GM04503 (cell line): ENCODE measurements at places on chromosomes 12 and 14.

DNA sequence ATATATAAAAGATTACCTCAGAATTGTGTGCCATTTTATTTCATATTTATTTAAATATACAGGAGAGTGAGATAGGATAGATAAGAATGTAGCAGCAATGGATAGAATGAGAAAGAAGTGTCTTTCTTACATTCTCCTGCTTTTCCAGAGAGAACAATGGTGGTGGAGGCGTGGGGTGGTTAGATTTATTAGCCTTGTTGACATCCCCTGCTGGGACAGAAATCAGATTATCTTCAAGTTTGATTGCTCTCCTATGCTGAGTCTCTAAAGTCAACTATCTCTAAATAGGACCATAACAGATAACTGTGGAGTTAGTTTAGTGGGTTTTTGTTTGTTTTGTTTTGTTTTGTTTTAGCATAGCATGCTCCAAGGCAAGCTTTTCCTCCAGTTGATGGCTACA is 397.6 kb downstream of the LRFN5 start:
- DNase-seq, result no peak

DNA sequence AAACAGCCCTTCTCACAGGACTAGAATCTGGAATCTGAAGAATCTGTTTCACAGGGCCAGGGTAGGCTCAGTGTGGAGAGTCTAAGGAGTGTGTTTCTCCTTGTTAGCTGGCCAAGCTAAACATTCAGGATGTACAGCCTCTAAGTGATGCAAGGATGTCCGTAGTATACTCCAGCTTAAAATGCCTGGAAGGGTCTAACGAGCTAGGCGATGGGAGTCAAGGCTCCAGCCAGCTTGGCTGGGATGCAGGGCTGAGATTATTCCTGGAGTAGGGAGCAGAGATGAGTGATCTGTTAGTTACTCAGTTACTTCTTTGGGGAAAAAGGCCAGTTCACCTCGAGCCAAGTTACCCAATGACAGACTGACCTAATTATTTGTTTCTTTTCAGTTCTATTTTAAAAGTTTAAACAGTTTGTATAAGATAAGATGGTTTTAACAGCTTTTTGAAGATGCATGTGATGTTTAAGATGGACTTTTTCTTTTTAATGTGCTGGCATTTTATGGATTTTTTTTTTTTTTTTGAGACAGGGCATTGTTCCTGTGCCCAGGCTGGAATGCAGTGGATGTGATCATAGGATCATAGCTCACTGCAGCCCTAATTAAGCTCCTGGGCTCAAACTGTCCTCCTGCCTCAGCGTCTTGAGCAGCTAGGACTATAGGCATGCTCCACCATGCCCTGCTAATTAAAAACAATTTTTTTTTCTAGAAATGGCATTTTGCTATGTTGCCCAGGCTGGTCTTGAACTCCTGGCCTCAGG is 41.1 kb downstream of the SYNE2 start:
- peak; percentile 81 for DNase-seq

DNA sequence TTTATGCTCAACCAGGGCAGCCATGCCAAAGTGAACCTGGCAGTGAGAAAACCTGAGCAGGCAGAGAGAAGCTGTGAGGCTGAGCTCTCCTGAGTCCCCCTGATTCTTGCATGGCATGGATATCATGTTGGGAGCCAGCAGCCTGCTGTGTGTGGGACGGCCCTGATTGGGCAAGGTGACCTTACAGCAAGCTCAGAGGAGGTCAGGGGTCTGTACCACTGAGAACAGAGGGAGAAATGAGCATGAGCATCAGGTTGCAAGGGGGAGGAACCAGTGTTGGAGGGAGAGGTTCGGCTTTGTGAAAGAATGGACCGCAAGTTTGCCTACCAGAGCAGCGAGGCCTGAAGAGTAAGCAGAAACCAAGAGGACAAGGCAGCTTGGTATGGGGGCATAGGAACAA is 59.1 kb upstream of the PTGR2 start:
- DNase-seq, result no peak

DNA sequence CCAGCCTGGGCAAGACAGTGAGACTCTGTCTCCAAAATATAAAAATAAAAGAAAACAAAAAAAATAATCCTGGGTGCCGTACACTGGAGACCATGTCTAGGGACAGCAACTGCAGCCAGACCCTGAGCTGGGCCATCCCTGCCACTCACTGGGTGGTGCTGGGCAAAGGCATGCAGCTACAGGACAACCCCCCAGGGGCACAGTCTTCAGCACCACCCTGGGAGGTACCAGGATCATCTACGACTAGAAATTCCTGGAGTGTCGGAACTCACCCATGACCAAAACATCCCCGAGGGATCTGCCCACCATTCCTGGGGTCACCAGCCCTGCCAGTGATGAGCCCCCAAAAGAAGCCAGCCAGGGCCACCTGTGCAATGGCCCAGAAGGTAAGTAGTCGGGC is 35.7 kb upstream of the SUPT16H start:
- no peak for DNase-seq

DNA sequence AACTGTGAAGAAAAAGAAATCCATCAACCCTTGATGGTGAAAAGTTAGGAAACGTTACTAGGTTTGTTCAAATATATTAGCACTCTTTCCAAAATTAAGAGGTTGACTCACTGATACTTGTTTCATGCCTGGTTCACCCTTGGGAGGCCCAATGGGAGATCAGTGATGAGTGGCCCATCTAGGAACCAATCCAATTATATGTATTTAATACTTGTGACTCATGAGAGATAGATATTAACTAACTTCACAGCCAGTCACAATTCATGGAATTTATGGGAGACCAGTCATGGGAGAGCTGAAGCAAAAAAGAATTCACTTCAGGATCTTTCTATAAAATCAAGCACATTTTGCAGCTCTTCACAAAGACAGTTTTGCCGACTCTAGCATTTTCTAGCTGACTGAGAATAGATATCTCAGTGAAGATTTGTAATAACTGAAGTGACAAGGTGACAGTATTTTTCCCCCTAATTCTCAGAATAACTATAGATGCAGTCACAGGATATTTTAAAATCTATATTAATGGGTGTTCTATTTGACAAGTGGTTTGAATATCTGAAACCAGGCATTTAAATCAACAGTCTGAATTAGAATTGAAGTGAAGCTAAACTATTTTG is 230.2 kb downstream of the EPS8 start:
- peak; percentile 82 for DNase-seq

- no peak for DNase-seq
Observed at GRCh38 chr12:29640589-29641345, 143.0 kb downstream of the TMTC1 start.
